Tongue (tissue), 3 donors: ENCODE measurements at places on chromosomes 12 and 14. TPM values are rescaled to one million over a fixed set of nuclear protein-coding genes. Genes with fewer than 3 reads are reported as not detected.

SLC7A7 gene
- 14.2 TPM for total RNA-seq

RTL1 gene
- total RNA-seq: 46.9 TPM

TPH2 gene
- total RNA-seq: 0.10 TPM

R3HDM2 gene
- total RNA-seq: 40.0 TPM

FERMT2 gene
- 124 TPM for total RNA-seq

NGB gene
- total RNA-seq: not detected

VRTN gene
- total RNA-seq: not detected

CORO1C gene
- total RNA-seq: 107 TPM

LMO3 gene
- total RNA-seq: 7.2 TPM

KRT85 gene
- not detected for total RNA-seq

PROX2 gene
- total RNA-seq: not detected

KRT86 gene
- total RNA-seq: not detected
